ENCODE measurements at places on chromosomes 12 and 14. TPM values are rescaled to one million over a fixed set of nuclear protein-coding genes. Genes with fewer than 3 reads are reported as not detected.

- H3K27me3 ChIP-seq: no peaks in the 10 kb centered on the region
- H3K36me3 ChIP-seq: peaks cover 9% of the 10 kb centered on the region
- no peaks in the 10 kb centered on the region for H3K4me1 ChIP-seq
- no peak overlapping the region for H3K27ac ChIP-seq
- DNase-seq: no peak
- no peak overlapping the region for H3K4me3 ChIP-seq
Measured at GRCh38 chr12:10873378-10873777, 10.7 kb downstream of the PRH1 start.

GRCh38 chr12:95130096-95130495 lies 56.7 kb upstream of the NR2C1 start:
- no peak for DNase-seq
- no peak overlapping the region for H3K27ac ChIP-seq
- no peak overlapping the region for H3K4me3 ChIP-seq
- H3K36me3 ChIP-seq: no peaks in the 10 kb centered on the region
- no peaks in the 10 kb centered on the region for H3K27me3 ChIP-seq
- no peaks in the 10 kb centered on the region for H3K4me1 ChIP-seq

DNA sequence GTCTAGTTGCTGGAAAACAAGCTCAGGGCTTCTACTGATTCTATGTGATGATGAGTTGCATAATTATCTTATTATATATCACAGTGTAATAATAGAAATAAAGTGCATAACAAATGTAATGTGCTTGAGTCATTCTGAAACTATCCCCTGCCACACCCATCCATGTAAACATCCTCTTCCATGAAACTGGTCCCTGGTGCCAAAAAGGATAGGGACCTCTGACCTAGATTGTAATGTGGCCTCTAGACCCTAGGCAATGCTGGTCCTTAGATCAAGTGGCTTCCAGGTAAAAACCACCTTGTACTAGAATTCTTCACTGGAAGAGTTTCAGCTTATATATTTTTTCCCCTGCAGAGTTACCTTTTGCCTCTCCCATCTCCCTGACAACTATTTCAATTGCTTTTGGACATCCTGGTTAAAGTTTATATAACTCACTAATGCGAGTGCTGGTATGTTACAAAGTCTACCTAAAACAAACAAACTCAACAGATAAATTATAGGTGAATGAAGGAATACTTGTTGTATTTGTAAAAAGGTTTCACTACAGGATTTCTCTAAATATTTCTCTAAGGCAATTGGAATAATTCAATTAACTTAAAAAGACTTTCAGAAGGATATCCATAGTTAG lies 462.5 kb downstream of the NAV3 start:
- no peaks in the 10 kb centered on the region for H3K4me1 ChIP-seq
- H3K36me3 ChIP-seq: no peaks in the 10 kb centered on the region
- H3K4me3 ChIP-seq: no peak overlapping the region
- DNase-seq: no peak
- H3K27ac ChIP-seq: no peak overlapping the region

DNA sequence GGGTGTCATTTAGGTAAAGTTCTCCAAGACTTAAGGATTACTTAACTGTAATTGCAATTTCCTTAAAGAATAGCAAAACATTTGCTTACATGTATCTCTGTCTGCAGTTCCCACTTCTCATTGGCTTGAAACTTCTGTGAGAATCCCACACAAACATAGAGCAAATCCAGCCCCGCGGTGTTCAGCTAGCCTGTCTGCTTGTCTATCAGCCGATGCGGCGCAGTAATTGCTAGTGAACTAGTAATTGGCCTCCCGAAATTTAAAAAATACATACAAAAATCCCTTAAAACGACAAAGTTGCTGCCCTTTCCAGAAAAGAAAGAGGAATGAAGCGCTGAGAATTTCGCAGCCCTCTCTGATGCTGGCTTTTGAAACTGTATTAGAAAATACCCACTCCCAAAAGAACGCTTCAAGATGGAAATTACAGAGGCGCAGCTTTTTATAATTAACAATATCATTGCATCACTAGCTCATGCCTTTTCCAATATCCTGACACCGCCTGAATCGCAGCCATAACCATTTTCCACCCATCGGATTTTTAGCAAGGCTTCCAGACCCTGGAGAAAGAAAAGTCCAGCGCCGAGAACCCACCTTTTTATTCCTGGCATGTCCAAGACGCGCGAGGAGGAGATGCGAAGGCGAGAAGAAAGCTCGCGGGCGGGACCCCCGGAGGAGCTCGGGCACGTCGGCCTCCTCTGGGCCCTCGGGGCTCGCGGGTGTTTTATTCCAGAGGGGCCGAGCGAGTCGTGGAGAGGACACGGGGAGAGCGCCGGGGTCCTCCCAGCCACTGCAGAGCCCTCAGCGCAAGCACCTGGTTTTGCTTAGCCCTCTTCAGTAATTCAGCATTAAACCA lies 646 bp downstream of the FBLN5 start:
- no peak for DNase-seq
- H3K27ac ChIP-seq: no peak overlapping the region
- H3K27me3 ChIP-seq: no peaks in the 10 kb centered on the region
- no peaks in the 10 kb centered on the region for H3K36me3 ChIP-seq
- H3K4me1 ChIP-seq: peaks cover 13% of the 10 kb centered on the region

- H3K27ac ChIP-seq: no peak overlapping the region
- H3K4me3 ChIP-seq: no peak overlapping the region
- H3K27me3 ChIP-seq: peaks cover 13% of the 10 kb centered on the region
- H3K36me3 ChIP-seq: no peaks in the 10 kb centered on the region
- no peak for DNase-seq
Measured at GRCh38 chr12:130948751-130949150, 5.0 kb upstream of the ADGRD1 start.

GRCh38 chr12:111828338-111828979 lies 13.6 kb upstream of the MAPKAPK5 start:
- H3K36me3 ChIP-seq: no peaks in the 10 kb centered on the region
- H3K27ac ChIP-seq: no peak overlapping the region
- H3K4me3 ChIP-seq: no peak overlapping the region
- no peaks in the 10 kb centered on the region for H3K4me1 ChIP-seq

DNA sequence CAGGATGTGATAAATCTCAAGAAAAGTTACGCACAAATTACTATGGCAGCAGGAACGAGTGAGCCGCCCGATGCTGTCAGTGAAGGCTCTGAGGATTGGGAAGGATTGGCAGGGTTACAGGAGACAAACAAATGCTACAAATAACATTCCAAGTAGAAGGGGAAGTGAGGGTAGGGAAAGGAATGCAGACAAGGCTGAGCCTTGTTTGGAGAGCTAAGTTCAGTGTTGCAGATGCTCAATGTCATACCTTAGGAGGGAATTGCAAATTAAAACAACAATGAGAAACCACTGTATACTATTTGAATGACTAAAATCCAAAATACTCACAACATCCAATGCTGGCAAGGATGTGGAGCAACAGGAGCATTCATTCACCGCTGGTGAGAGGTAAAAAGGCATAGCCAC lies 1.3 kb downstream of the CLEC9A start:
- no peak overlapping the region for H3K4me3 ChIP-seq
- H3K36me3 ChIP-seq: no peaks in the 10 kb centered on the region
- H3K4me1 ChIP-seq: no peaks in the 10 kb centered on the region
- no peaks in the 10 kb centered on the region for H3K27me3 ChIP-seq

ITPK1 gene
- polyA plus RNA-seq: 34.6 TPM

DNA sequence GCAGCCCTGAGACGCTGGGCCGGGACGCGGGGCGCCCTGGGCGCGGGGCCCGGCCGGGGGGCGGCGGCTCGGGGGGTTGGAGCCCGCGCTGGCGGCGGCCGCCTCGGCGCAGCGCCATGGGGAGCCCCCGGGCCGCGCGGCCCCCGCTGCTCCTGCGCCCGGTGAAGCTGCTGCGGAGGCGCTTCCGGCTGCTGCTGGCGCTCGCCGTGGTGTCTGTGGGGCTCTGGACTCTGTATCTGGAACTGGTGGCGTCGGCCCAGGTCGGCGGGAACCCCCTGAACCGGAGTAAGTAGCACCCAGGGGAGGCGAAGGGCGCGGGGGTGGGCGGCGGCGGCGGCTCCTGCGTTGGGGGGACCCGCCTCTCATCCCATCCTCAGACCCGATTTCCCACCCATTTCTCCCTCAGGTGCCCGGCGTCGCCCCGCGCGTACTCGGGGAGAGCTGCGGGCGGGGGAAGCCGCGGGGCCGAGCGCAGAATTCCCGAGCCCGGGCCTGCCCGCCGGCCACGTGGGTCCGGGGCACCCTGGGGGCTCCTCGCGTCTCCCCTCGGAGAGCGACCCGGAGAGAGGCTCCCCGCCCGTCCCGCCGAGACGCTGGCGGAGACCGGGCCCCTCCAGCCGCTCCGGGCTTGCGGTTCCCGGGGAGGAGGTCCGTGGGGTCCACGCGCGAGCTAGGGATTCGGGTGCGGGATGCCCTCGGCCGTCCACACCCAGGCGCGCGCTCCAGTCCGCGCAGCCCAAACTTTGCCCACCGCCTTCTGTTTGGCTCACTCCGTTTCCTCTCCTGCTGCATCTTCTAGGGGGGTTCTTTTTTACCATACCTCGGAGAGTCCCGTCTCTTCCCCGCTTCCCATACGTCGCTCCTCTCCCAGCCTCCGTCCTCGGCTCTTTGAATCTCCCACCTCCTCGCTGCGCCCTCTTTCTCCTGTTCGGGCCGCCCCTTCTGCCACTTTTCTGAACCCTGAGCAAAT lies 807 bp downstream of the B4GALNT3 start:
- H3K4me3 ChIP-seq: no peak overlapping the region
- H3K27me3 ChIP-seq: peaks cover 16% of the 10 kb centered on the region

DNA sequence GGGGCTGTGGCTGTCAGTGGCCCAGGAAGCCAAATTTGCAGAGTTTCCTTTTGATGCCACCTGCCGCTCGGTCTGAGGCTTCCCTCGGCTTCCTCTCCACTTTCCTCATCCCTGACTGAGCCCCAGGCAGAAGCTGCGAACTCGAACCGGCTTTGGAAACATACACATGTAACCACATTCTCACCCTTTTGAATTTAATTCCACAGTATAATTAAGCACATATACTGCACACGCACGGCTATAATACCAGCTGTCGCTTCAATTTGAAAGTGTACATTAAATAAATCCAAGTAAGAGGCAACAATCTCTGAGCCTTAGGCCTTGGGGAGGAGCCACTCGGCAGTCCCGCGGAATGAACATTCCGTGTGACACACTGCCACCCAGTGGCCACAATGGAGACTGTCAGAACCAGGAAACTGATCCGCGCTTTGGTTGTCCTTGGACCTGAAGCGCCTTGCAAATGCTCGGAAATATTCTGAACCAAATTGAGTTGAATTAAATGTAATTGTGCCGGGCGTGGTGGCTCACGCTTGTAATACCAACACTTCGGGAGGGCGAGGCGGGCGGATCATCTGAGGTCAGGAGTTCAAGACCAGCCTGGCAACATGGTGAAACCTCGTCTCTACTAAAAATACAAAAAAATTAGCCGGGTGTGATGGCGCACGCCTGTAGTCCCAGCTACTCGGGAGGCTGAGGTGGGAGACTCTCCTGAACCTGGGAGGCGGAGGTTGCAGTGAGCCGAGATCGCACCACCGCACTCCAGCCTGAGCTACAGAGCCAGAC lies 117.9 kb upstream of the TMPO start:
- H3K4me3 ChIP-seq: peak overlapping the region; percentile 65
- no peaks in the 10 kb centered on the region for H3K27me3 ChIP-seq
- H3K27ac ChIP-seq: no peak overlapping the region
- no peaks in the 10 kb centered on the region for H3K36me3 ChIP-seq

DNA sequence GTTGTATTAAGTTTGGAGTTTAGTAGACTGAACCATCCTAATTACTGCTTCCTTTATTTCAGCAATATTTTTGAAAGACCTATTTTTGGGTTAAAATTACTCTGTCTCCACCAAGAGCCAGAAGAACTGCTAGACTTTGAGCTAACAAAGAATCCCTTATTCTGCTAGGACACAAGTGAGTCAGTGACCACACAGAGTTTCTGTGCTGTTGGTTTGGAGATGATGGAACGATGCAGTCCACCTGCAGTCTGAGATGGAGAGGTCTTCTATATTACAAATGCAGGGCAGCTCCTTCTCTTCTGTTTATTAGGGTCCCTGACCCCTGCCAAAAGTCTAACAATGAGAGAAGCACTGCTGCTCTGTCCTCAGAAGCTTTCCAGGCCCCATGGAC lies 6.7 kb upstream of the STXBP6 start:
- no peaks in the 10 kb centered on the region for H3K4me1 ChIP-seq
- H3K36me3 ChIP-seq: no peaks in the 10 kb centered on the region
- no peak for DNase-seq
- no peak overlapping the region for H3K27ac ChIP-seq
- H3K27me3 ChIP-seq: no peaks in the 10 kb centered on the region

TEX22 gene
- polyA plus RNA-seq: 1.7 TPM

OR4K17 gene
- polyA plus RNA-seq: not detected

WNT1 gene
- polyA plus RNA-seq: 0.55 TPM

DNA sequence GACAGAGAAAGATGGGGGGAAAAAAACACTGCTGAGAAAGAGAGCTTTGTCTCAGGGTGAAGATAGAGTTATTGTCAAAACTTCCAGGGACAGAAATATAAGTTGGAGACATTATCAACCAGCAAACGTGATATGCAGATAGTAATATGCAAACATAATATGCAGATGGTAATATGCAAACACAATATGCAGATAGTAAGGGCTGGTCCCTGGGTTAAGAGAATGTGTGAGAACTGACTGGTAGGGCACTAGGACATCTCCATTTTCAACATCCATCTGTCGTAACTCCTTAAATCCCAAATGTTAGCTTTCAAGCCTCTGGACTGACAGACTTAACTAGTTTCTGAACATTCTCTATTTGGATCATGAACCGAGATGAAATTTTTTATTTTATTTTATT lies 32.2 kb downstream of the SNRPF start:
- no peak for DNase-seq
- peaks cover 4% of the 10 kb centered on the region for H3K27me3 ChIP-seq
- H3K4me1 ChIP-seq: no peaks in the 10 kb centered on the region

DNA sequence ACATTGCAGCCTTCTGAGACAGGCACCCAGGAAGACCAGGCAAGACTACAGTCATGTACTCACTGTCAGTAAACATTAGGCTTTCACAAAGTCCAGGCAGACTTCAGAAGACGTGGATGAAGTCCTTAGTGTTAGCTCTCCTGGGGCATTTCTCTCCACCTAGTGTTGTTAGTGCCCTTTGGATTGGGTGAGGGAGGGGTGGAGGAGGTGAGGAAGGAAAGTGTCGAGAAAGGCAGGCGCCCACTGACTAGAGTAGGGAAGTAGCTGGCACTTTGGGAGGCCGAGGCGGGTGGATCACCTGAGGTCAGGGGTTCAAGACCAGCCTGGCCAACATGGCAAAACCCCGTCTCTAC lies 20.2 kb downstream of the TMEM229B start:
- H3K27ac ChIP-seq: no peak overlapping the region
- no peak overlapping the region for H3K4me3 ChIP-seq
- no peaks in the 10 kb centered on the region for H3K27me3 ChIP-seq
- H3K4me1 ChIP-seq: no peaks in the 10 kb centered on the region

GRCh38 chr12:114757684-114758325 lies 73.8 kb upstream of the TBX3 start:
- no peak overlapping the region for H3K4me3 ChIP-seq
- H3K27me3 ChIP-seq: no peaks in the 10 kb centered on the region
- no peak overlapping the region for H3K27ac ChIP-seq
- no peak for DNase-seq
- H3K4me1 ChIP-seq: no peaks in the 10 kb centered on the region
- no peaks in the 10 kb centered on the region for H3K36me3 ChIP-seq

Data from B cell (primary cell).